ENCODE measurements at places on chromosomes 1 and 21. TPM values are rescaled to one million over a fixed set of nuclear protein-coding genes. Genes with fewer than 3 reads are reported as not detected.

The OR2L5 gene
- total RNA-seq: not detected

The SPSB1 gene
- 5.4 TPM for total RNA-seq

The CD5L gene
- not detected for total RNA-seq

The AADACL3 gene
- total RNA-seq: not detected

The MNDA gene
- total RNA-seq: 1.2 TPM

The OR2T29 gene
- not detected for total RNA-seq

The CTSS gene
- total RNA-seq: 94.7 TPM

The STPG1 gene
- 5.0 TPM for total RNA-seq

The PTGFR gene
- not detected for total RNA-seq

The ZNF695 gene
- not detected for total RNA-seq

The EFCAB7 gene
- total RNA-seq: 7.1 TPM

The KRTAP12-2 gene
- not detected for total RNA-seq

The CD1C gene
- total RNA-seq: 0.70 TPM

The TMEM82 gene
- not detected for total RNA-seq

The GPR89A gene
- 46.2 TPM for total RNA-seq

The CELA3A gene
- 15.6 TPM for total RNA-seq

The TMEM52 gene
- 0.69 TPM for total RNA-seq

The SIK1 gene
- 382 TPM for total RNA-seq

The LCE1F gene
- total RNA-seq: not detected

The IL12RB2 gene
- total RNA-seq: 2.4 TPM

The EDARADD gene
- 4.2 TPM for total RNA-seq

The EPHA8 gene
- total RNA-seq: 0.15 TPM

The OR14K1 gene
- not detected for total RNA-seq

The AMY1A gene
- total RNA-seq: not detected

The CSMD2 gene
- total RNA-seq: not detected

The ZCCHC17 gene
- 19.9 TPM for total RNA-seq

Data from T-cell (primary cell).